A549 (cell line): ENCODE measurements at places on chromosomes 4 and X.
A peak's percentile ranks its signal among the peaks of the same experiment; 100 is the strongest.

GRCh38 chr4:88054901-88055300 is 47.5 kb downstream of the PKD2 start:
- DNase-seq = peak; percentile 72

DNA sequence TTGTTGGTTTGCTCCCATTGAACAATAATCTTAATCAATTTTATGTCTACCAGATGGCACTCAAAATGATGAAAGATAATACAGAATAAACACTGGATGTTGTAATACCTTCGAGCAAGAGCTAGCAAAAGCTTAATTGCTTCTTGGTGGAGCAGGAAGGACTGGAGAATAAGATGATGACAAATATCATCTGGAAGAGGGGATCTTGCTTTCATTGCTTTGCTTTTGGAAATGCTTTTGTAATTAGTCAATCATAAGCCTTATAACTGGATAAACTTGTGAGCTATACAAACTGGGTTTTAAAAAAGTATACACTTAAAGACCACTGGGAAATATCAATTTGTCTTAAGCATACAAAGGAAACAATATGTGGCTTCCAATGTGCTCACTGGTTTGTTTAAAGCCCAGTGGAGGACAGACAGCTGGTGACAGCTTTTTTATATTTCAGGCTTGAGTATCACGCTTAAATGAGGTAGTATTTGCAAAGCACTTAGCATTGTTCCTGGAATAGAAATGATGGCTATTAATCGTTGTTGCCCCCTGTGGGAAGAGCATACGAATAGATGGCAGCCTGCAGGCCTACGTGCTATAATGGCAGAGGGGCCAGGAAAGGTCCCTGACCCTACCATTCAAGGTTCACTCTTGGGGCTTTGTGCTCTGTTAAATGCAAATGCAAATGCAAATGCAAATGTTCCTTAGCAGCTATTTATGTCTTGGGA is 61.2 kb downstream of the TMEM150C start:
- DNase-seq = no peak

- DNase-seq = no peak
Measured at GRCh38 chrX:27575565-27575964, 14.6 kb upstream of the DCAF8L2 start.

GRCh38 chr4:3330707-3331106 is 37.9 kb downstream of the RGS12 start:
- no peak for DNase-seq

GRCh38 chr4:52249581-52249980 is 198.5 kb downstream of the SPATA18 start:
- no peak for DNase-seq

- DNase-seq = no peak
Measured at GRCh38 chr4:8320386-8320750, 50.8 kb downstream of the HTRA3 start.

GRCh38 chrX:7985568-7985967 is 58.4 kb upstream of the PNPLA4 start:
- no peak for DNase-seq

DNA sequence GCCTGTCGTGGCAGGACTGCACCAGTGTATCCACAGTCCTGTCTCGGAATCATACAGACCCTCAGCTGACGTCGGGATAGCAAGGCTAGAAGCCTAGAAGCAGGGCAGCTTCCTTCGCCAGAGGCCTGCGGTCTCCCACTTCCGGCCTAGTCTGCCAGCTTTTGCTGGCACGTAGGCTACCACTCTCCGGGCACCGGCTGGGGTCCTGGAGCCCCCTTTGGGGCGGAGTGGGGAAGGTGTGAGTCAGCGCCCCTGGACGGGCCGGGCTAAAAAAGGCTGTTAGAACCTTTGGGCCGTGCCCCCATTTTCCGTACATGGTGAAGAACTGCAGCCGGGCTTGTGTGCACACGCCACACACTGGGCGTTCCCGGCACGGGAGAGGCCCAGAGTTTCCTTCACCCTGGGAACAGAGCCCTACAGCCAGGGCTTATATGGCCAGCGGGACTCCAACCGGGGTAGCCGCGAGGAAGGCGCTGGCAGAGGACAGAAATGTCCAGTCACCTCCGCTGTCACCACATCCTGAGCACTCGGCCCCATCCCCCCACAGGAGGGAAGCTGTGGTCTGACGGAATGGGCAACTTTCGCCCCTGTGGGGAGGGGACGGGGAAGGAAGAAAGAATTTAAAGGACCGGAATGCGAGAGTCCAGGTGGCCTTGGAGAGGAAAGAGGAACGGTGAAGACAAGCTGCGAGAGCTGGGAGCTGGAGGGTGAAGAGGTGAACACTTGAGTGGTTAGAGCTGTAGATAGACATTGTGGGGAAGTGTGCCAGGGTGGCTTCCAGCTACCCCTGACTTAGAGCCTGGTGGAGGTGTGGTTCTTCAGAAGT is 4.6 kb downstream of the MAGIX start:
- DNase-seq = no peak

DNA sequence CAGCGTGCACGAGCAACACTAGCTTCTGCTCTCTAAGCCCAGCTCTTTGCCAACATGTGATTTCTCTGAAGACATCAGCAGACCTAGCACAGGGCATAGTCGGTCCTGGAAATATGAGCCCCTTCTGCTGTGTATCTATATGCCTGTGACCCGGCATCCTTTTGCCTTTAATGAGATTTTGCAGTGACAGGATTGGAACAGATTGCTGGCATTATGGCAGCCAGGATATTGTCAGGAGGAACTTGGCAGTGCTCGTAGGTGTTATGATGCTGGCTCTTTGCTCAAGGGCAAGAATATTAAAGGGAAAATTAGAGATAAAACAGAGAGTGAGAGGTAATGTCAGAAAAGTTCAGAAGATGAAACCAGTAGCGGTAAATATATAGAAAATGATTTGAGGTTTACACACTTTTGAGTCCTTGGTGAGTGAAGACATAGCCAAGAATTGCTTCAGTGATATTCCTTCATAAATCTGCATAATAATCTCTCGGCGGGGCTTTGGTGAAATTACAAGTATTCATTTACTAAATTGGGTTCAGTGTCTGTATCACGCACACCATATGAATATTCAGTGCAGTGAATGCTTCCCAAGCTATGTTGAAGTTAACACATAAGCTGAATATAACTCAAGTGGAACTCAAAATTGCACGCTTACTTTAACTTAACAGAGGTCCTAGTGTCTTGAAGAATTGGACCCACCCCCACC is 502.1 kb upstream of the NR3C2 start:
- DNase-seq = no peak

DNA sequence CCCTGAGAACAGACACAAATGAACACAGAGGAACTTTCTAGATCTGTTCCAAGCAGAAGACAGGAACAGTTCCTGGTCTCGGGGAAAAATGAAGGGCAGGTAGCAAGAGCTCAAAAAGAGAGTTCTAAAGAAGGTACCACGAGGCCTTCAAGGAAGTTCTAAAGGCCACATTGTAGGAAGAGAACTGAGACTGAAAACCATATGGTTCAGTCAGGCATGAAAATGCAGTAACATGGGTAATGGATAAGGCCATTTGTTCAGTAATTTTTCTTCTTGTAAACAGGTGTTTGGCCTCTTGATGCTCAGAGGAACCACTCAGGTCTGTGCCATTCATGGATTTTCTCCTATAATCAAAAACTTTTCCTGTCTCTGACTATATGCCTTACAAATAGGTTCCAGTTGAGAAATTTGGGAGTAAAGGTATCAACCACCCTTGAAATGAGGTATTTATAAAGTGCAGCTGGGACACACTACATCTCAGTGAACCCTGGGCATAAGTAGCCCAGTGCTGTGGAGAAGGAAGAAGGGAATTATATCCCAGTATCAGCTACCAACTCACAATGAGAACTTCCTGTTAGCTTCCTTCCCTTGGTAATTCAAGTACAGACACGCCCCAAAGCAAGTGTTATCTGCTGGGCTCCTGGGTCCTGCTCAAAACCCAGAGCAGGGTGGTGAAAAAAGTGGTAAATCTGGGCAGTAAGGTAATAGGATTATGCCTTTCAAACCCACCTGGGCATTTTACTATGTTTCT is 277.9 kb downstream of the KLHL13 start:
- DNase-seq = no peak

DNA sequence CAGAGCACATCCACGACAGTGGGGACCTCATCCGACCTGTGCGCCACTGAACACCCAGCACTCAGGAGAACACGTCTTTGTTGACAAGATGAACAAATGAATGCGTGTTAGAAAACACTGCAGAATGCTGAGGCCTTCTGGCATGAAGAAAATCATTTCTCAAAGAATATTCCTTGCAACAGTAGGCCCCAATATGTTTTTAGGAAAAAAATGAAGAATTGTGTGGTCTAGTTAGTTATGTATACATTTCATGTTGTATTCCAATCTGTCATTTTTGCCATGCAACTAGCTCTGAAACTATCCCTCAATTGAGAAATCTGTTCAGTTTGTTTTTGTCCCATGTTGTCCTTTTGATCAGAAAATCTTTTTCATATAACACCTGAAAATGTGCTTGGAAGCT is 77.4 kb upstream of the MAD2L1 start:
- DNase-seq = no peak

GRCh38 chr4:118821590-118822293 is 14.2 kb downstream of the SEC24D start:
- no peak for DNase-seq

- no peak for DNase-seq
Measured at GRCh38 chrX:79371101-79371500, 4.0 kb upstream of the ITM2A start.

DNA sequence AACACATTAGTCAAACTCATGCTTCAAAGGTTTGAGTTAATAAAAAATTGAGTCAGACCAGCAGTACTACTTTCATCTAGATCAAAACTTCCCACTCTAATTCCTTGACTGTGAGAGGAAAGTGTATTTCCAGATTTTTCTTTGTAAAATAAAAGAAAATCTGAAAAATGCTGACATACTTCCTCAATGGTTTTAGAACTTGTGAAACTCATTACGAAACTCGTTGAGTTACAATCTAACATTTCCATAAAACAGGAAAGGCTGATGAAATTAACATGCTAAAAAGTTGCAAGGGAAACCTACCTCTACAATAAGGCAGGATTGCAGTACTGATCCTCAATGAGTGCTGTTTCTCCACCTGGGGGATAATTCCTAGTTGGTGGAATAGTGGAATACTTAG is 217.8 kb upstream of the HCCS start:
- no peak for DNase-seq

GRCh38 chr4:118936406-118936805 is 47.8 kb downstream of the SYNPO2 start:
- no peak for DNase-seq

DNA sequence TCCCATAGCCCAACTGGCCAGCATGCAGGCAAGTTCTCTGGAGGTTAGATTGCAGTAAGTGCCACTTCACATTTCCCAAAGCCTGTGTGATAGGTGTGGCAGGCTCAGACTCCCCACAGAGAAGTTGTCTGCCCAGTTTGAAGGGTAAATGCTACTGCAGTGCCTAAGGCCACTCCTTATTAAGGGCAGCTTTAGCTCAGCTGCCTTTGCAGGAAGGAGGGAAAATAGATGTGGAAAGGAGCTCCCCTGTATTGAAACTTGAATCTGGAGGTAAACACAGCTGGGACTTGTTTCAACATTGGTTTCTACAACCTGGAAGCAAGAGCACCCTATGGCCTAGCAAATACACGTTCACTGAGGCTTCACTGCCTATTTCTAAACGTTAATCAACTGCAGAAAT is 22.4 kb downstream of the NEXMIF start:
- DNase-seq = no peak

GRCh38 chrX:41759817-41760216 is 35.8 kb downstream of the GPR82 start:
- DNase-seq = peak; percentile 31

DNA sequence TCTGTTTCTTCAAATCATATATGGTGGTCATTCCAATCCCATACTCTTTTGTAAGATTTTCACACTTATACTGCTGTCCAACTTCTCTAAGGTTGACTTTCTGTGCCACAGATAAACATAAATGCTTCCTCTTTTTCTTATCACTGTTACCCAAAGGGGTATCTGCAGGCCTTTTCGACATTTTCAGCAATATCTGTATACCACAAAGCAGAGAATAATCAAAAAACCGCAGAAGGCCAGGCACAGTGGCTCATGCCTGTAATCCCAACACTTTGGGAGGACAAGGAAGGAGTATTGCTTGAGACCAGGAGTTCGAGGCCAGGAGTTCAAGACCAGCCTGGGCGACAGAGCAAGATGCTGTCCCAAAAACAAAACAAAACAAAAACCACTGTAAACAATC is 3.1 kb upstream of the RFC1 start:
- no peak for DNase-seq

- DNase-seq = no peak
Measured at GRCh38 chr4:129788486-129788885, 692.5 kb downstream of the C4orf33 start.

- no peak for DNase-seq
Measured at GRCh38 chrX:5672099-5672498, 556.6 kb downstream of the NLGN4X start.

DNA sequence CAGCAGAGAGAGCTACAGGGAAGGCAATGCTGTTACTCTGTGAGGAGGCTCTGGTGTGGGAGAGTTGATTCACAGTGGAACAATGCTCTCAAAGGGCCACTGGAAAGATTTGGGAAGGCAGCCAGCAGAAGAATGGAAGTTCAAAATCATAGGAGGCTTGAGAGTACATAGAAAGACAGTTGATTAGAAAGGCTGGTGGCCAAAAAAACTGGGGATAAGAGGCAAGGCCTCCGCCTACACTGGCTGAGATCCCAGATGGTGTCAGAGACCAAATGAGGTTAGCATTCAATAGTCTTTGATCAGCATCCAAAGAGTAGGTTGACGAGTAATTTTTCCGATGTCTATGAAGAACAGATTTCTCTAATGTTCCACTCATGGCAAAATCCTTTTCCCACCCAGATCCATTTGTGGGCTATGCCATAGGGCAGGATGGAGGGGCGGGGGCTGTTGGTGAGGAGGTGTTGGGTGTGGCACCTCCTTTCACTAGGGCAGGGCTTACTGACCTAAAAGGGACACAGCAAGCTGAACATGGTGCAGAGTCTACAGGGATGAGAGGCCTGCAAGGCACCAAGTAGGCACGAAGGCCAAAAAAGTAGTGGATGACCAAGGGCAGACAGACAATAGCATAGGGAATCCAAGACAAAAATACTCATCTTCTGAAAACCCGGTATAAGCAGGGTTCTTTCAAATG is 15.1 kb downstream of the TEC start:
- no peak for DNase-seq

- DNase-seq = no peak
Measured at GRCh38 chr4:89847571-89848325, 10.8 kb upstream of the SNCA start.

DNA sequence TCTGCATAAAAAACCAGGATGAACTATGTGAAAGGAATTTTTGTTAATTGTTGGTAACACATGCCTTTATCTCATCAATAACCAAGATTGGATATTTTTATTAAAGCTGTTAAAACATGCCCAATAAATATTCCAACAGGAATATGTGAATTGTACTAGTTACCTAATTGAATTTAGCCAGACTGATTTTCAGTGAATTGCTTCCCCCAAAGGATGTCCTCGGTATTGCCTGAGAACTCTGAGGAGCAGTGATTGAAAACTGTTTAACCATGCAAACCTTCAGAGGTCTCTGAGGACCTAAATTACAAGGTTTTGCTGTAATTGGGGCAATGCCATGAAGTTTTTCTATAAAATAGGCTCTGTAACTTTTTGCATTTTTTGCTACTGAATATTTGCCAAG is 66.6 kb downstream of the BLTP1 start:
- DNase-seq = peak; percentile 1
